Tongue (tissue), 3 donors: ENCODE measurements at places on chromosomes 7 and 10. TPM values are rescaled to one million over a fixed set of nuclear protein-coding genes. Genes with fewer than 3 reads are reported as not detected.
A peak's percentile ranks its signal among the peaks of the same experiment; 100 is the strongest.

- DNase-seq = no peak
Measured at GRCh38 chr10:125375210-125375609, 214.8 kb upstream of the CTBP2 start.

GRCh38 chr7:78996013-78996412, 457.5 kb downstream of the MAGI2 start:
- no peak for DNase-seq

- DNase-seq = no peak
Measured at GRCh38 chr10:117134056-117134305, 4.1 kb downstream of the VAX1 start.

GRCh38 chr7:156459582-156459981, 181.0 kb upstream of the RNF32 start:
- DNase-seq = no peak

DNA sequence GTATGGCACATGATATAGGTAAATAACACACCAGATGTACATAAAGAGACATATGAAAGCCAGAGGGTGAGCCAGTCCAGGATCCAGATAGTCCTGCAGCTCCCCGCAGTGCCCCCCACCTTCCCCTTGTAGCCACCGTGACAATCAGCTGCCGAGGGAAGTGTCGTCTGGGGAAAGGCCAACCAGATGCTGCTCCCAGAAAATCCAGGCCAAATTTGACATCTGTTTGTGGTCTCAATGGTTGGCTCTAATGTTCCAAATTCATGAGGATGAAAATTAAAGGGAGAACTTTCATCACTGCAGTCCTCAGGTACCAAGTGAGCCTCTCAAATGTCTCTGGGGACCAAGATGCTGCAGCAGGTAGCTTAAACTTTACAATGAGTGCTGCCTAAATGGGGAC, 210.3 kb downstream of the PTEN start:
- no peak for DNase-seq

SVOPL gene
- 0.72 TPM for total RNA-seq

DNA sequence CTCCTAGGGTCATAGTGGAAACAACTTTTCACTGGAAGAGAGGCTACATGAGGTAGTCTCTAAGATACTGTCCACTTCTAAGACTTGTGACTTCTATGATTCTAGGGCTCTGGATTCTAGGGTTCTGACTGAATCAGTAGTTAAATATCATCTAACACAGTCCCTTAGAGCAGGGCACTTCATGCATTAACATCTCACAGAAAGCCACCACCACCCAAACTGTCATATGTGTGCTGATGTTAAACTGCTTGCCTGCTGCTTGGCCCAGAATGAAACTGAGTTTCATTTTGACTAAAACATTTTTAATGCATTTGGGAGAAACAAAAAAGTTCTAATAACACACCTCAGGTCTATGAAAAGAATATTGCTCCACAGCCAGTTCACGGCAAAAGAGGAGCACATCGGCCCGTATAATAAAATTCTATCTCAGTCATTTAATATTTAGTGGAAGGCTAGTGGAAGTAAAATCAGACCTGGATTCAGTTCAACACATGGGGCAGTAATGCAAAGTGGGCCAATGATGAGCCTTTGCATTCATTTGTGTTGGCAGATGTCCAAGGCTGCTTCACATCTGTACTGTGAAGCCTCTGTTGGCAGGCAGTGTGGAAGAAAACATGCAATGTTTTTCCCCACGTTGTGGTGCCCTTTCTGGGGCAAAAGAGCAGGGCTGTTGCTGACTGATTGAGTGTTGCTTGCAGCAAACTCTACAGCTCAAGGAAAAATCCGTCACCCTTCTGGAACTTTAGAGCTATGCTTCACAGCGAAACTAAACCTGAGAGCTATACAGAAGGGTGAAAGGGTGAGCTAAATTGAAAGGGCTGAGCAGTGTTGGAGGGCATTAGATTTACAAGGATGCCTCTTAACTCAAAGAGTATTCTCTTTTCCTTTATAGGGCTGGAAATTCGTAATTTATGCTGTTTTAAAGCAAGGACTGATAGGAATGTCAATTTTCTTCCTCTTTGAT, 33.5 kb upstream of the AUTS2 start:
- peak; percentile 94 for DNase-seq

- no peak for DNase-seq
Measured at GRCh38 chr10:1978584-1978983, 241.3 kb upstream of the ADARB2 start.

CPA4 gene
- 2.4 TPM for total RNA-seq

GRCh38 chr7:8783229-8783628, 349.8 kb downstream of the NXPH1 start:
- DNase-seq = no peak

- no peak for DNase-seq
Measured at GRCh38 chr10:44333511-44333910, 51.4 kb downstream of the CXCL12 start.

ANKRD30A gene
- total RNA-seq = not detected
